ENCODE measurements at places on chromosomes 3 and 15.

GRCh38 chr3:13188181-13188779 is 115.1 kb upstream of the IQSEC1 start:
- no peak for DNase-seq

DNA sequence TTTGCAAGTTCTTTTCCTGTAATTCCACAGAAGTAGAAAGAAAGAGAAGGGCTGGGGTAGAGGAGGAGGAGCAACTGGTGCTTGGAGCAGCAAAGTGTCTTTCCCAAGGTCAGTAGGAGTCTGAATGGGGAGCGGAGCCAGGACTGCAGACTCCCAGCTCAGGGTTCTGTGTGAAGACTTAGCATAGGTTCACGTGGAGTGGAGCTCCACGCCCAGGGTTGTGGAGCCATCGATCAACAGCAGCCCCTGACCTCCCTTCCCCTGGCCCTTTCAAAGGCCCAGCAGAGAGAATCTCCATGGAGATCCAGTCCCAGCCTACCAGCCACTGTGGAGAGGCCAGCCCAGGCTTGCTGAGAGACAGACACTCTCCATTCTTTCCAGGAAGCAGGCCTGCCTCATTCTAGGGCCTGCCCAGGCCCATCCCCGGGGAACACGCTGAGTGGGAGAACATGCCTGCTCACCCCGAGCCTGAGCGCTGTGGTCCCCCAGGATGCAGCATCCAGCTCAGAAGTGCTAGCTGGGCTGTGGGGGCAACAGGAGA is 62.1 kb downstream of the CORO2B start:
- DNase-seq = no peak

- no peak for DNase-seq
Measured at GRCh38 chr3:190414297-190414696, 26.3 kb downstream of the CLDN16 start.

DNA sequence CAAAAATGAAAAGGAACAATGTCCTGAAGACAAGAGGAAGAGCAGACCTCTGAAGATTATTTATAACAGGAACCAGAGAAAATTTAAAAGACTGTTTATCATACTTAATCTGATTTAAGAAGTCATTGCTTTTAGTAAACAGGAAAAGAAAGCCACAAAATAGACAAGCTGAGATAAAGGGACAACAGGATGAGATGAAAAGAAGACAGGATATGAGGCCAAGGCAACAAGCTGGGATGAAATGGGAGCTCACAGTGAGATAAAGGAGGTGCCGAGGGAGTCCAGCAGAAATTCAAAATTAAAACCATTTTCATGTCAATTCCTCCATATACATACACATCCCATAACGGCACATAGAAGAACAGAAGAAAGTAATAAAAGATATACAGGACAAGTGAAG is 277.0 kb downstream of the RBMS3 start:
- DNase-seq = no peak

- DNase-seq = no peak
Measured at GRCh38 chr3:138942271-138942670, 4.7 kb downstream of the FOXL2 start.

GRCh38 chr3:186287711-186288110 is 74.3 kb downstream of the DGKG start:
- no peak for DNase-seq

- DNase-seq = no peak
Measured at GRCh38 chr15:60390231-60390630, 7.6 kb downstream of the ANXA2 start.

DNA sequence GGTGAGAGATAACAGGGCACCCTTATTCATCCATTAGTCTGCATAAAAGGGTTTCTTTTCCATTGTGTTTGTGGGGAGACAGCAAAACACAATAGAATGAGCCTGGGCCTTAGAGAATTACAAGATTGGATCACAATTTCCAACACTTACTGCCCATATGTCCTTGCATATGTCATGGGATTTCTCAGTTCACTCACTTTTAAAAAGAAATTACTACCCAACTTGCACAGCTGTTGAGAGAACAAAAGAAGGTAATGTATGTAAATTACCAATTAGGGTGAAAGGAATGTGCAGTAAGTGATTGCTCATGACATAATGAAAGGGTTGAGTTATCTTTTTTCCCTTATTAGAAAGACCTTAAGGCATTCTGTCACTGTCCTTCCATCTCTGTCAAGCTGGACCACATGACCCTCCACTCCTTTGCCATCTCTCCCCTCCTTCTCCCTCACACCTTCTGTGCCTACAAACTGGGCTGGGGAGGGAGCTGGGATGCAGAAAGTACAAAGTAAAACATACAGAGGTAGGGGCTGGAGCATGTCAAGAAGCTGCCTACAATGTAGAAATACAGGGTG is 244.2 kb downstream of the ZMAT3 start:
- no peak for DNase-seq

DNA sequence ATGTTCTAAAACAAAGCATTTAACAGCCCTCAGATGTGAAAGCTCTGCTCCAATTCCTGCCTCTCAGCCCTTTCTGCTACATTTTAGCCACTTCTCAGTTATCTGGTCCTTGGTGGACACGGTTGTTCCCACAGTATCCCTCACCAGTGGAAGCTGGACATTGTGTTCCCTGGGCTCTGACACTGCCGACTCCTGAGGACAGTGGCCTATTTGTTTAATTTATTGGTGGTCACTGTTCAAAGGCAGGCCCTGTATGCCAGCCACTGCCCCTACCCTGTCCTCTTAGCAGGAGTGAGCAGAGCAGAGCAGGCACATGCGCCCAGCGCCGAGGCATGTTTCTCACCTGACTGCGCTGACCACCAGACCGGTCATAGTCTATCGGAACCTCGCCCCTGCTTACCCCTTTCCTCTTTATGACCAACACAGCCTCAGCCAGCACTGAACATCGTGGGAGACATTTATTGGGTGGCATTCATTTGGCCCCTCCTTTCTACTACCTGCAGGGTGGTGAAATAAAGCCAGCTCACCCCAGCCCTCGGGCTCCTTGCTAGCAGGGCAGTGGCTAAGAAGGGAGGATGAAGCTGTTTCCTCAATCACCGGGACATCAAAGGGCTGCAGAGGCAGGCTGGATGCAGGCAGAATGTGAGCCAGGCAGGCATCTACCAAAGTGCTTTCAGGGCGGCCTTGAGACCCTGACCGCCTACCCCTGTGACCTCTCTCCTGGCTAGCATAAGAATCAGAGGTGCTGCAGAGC is 54.3 kb upstream of the HACD2 start:
- no peak for DNase-seq

- DNase-seq = no peak
Measured at GRCh38 chr3:111882799-111883198, 23.7 kb downstream of the PHLDB2 start.

DNA sequence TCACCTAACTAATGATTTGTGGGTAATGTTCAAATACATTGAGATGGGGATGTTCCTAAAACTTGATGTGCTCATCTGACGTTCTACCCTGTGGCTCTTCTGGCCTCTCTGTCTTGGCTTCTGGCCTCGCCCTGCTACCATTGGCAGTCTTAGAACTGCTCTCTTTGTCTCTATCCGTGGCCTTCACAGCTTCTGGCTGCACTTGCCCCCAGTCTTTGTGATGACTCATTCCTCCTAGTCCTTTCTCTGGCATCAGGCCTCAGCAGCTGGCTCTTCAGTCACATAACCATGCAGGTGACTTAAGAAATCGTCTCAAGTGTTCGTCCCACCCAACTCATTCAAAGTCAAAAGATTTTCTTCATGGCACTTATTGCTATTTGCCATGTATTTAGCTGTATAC is 188.1 kb downstream of the BBX start:
- DNase-seq = no peak

DNA sequence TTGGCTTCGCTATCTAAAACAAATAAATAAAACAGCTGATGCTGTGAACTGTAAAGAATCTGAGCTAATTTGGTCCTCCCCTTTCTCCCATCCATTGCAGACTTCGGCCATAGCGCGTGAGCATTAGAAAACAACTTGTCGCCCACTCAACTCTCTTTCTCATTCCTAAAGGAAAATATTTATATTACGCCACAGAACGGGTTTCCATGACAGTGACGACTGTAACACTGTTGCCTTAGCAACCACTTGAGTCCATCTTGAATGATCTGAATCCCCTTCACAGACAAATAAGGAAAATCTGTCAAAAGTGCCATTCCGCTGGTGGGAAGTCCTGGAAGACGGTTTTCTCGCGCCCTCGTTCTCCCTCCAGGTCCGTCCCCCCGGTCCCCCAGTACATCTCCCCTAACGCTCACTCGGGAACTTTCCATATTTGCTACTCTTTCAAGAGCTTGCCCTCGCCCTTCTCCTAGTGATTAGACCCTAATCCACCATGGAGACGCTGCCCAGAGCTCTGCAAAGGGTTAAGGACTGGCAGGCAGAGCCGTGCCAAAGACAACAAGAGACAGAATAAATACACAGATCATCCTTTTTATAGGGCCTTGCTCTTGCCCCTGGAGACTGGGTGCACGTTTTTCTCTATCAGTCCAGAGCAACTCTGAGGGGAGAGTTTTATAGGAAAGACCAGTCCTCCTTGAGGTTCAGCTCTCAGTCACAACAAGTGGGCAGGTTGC is 50.5 kb downstream of the CRYGS start:
- no peak for DNase-seq

DNA sequence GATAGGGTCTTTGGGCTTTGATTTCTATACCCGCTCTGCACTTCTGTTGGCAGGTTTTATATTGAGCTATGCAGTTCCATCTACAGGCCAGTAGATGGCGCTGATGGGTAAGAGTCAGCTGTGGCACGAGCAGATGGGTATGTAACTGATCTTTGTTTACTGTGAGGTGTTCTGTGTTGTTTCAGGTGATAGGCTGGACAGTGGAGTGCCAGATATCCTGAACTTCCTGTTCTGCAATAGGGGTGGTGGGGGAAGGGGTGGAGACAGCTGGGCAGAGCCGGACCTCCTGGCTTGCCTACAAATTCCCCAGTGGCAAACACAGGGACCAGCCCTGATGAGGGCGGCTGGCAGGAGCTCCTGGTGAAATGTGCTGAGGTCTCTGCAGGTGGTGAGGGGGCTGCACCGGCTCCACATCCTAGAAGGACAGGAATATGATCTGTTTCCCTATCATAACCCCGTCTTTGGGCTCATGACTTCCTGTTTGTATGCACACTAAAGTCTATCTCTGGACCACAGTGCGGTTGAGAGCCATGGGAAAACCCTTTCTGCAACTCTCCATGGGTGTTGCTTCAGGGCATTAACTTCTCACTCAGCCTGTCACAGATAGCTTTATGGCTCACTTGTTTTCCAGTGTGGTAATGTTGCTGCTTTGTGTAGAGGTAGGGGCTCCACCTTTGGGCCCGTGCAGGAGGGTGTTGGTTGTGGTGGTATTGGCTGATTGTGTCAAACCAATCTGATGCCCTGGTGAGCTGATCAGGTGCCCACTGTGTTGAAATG is 13.4 kb upstream of the FAM98B start:
- no peak for DNase-seq
